Stimulated activated naive CD4-positive, alpha-beta T cell treated with Interleukin-2 at 50 U/mL for 16 hours (primary cell): ENCODE measurements at places on chromosomes 12 and 14.

DNA sequence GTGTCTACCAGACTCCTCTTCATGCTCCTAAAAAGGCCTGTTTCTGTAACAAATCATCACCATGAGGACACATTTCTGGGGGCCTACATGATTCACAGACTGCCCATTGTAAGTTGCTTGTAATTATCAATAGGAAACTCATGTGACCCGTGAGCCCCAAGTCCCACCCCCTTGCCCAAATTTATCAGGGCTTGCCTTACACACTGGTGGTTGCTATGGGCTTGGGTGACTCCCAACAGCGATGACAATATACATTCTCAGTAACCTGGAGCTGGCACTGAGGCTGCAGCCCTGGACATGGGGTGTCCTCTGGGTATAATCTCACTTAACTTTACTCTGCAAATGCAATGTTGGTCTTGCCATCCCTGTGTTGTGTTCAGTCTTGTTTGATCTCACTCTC is 149.2 kb downstream of the NRXN3 start:
- DNase-seq: no peak

DNA sequence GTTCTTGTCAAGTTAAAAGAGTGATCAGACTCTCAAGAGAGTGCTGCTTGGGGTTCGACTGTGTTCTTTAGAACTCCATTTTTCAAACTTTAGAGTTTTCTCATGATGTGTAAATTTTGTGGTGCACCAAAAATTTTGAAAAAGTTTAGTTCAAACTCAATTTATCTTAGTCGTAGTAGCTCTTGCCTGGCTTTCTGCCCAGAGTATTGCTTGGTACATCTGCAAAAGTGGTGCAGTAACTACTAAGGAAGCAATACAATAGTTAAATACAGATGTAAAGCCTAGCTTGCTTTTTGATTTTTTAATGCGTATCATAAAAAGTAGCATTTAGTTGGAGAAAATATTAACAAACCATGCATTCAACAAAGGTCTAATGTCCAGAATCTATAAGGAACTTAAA is 9.5 kb upstream of the CCDC91 start:
- DNase-seq: no peak

- no peak for DNase-seq
Observed at GRCh38 chr12:91349476-91349875, 166.9 kb upstream of the DCN start.

DNA sequence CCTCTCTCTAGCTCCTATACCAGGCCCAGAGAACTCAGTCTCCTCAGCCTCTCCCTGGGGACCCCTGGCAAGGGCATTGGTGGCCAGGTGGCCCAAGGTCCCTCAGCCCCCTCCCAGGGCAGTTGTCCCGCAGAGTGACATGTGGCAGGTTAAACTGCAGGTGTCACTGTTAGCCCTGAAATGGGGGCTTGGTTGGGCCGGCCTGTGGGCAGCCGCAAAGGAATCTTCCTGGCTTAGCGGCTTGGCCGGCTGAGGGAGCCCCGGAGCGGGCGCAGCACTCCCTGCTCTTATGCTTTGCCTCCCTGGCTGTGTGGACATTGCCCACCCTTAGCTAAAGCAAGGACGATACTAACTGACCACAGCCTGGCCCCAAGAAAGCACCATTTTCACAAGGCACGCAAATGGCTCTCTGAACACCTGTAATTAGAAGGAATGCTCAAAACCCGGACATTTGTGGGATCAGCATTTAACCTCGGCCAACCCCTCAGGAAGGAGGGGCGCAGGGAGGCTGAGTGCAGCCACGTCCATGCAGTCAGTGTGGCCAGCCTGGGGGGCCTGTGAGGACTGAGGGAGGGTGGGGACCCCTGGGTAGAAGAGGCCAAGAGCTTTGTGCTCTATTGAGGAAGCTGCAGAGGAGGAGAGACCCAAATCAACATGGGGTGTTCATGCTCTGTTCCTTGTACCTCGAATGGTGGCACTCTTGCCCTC is 82.2 kb downstream of the PAPOLA start:
- peak; percentile 3 for DNase-seq

- DNase-seq: no peak
Observed at GRCh38 chr14:100522616-100523099, 64.6 kb downstream of the BEGAIN start.

GRCh38 chr12:87518481-87518880 is 510.7 kb downstream of the C12orf50 start:
- no peak for DNase-seq

DNA sequence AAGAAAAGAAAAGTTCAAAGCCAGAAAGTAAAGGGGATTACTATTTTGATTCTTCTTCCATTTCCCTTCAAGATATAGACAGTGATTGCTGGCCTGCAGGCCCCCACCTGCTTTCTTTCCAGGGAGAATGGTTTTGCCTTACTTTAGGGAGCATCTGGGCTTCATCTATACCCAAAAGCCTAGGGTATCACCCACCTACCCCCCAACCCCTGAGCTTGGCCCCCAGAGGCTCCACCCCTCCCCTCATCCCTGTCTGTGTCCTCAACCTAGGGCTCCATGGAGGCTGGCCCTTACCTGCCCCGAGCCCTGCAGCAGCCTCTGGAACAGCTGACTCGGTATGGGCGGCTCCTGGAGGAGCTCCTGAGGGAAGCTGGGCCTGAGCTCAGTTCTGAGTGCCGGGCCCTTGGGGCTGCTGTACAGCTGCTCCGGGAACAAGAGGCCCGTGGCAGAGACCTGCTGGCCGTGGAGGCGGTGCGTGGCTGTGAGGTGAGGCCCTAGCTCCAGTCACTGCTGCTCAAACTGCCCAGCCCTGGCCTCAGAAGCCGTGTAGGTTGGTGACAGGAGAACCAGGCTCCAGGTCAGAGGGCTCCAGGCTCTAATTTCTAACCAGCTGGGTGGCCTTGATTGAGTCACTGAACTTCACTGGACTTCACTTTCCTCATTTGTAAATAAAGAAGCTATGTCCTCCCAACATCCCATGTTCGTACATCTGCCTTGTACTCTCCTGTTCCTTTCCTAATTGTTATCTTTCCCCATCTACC is 13.6 kb downstream of the ARHGEF40 start:
- DNase-seq: no peak

- DNase-seq: no peak
Observed at GRCh38 chr12:84075991-84076390, 836.6 kb downstream of the SLC6A15 start.

- DNase-seq: no peak
Observed at GRCh38 chr14:36224176-36224575, 47.7 kb upstream of the PTCSC3 start.

DNA sequence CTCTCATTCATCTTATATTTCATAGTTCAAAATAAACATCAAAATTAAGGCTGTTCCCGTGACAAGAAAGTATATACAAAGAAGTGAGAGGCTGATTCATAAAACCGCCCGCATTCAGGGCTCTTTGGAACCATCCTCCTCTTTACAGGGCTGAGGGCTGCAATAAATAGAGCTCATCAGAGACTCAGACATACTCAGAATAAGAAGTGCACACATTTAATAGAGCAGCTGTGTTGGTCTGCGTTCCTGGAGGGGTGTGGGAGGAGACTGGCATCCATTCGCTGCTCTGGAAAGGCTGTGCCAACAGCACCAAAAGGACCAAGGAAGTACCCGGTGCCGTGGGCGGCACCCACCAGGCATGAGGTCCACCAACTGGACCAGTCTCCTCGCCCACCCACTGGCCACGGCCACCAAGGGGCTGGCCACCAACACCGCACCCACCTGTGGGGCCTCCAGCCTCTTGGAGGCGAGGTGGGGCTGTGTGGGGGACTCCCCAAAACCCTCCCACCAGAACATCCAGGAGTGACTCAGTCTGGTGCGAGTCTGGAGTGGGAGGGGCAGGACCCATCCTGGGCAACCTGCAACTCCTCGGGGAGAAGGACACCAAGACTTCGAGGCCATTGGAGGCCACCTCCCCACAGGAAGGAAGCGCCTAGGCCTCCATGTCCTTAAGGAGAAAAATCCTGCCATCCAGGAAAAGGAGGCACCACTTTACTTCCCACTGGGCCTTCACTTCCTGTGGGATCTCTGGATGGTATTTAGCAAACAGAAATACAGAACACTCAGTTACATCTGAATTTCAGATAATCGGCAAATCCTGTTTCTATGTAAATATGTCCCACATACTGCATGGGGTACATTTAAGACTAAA is 32.7 kb downstream of the VCPKMT start:
- DNase-seq: peak; percentile 69

DNA sequence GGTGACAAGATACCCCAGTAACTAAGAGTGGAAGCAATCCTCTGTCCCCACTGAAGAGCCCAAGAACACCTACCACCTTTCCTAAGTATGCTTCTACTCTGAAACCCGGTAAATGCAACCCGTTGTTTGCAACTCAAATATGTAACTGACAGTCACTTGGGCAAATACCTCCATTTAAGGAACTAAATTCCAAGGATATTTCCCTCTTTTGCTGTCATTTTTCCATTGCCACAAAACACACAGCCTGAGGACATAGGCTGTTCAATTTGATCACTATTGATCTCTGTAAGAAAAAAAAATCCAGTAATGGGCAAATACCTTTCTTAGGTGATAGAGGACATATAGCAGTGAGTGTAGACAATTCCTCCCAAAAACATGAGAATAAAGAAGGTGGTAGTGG is 6.6 kb upstream of the PHLDA1 start:
- no peak for DNase-seq

GRCh38 chr12:15662303-15662980 is 126.7 kb downstream of the EPS8 start:
- DNase-seq: no peak

- peak; percentile 82 for DNase-seq
Observed at GRCh38 chr12:9813821-9814798, 13.2 kb upstream of the KLRF1 start.

GRCh38 chr14:24430682-24431568 is 1.2 kb downstream of the KHNYN start:
- DNase-seq: peak; percentile 72

DNA sequence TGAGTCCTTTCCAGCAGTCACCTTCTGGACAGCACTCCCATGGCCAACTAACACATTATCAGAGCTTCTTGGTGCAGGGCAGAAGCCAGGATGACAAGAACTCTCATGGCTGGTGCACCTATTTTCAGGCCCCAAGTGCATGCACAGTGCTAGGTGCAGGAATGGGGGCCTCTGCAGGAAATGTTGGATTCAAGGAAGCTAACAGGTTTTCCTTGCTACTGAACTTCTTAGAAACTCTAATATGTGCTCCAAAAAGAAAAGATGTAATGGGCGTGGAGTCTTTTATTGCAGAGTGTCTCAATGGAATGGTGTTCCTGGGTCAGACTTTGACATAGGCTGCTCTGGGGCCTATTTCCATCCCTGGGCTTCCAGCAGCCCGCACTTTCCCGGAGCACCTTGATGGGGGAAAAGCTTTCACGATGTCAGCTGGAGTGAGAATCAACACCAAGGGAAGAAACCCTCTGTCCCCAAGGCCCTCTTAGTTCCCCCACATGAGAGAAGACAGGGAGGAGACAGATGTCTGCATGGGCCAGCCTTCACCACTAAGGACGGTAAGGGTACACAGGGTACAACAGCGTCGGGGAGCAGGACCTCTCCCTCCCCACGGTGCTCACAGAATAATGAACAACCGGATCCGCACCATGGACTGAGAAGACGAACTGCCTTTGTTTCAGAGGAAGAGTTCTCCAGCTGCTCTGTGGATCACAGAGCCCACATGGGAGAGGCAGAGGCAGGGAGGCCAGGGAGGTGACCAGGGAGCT is 6.9 kb downstream of the KRT3 start:
- no peak for DNase-seq

DNA sequence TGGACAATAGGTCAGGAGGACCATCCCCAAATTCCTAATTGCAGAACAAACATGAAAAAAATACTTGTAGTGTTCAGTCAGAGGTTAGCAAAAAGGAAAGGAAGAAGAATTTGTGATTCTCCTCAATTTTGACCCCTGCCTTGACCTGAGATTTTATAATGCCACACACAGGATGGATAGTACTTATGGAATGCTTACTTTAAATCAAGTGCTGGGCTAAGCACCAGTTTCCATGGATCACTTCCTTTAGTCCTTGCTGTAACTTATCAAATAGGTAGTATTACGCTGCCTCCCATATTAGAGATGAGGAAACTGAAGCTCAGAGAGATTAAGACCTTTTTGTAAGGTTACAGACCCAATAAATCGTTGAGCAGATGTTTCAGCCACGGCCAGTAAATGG is 81.2 kb upstream of the OVCH1 start:
- no peak for DNase-seq

GRCh38 chr14:98252820-98253219 is 1019.2 kb downstream of the BCL11B start:
- DNase-seq: no peak

DNA sequence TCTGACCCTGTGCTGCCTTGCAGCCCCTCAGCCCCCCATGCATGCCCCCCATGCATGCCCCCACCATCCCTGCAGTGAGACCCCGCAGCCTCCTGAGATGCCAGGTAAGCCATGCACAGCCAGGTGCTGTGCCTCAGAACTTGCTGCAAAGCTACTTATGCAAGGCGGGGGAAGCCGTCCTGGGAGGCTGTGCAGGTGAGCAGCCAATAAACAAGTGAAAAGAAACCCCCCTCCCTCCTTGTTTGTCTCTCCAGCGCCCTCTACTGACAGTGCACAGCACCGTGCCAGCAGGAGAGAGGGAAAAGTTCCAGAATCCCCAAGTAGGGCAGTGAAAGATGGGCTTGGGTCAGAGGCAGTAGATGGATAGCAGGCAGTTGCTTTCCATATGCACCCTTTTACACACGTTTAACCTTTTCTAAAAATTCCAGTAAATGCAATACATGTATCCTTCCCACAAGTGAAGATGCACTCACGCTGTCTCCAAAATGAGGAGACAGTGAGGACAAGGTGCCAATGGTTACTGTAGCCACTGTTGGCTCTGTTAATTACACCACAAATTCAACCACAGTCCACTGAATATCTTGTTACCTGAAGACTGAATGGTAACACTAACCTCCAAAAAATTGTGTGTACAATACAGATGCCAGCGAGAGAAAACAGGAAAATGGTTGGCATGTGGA is 18.0 kb downstream of the TNFAIP2 start:
- no peak for DNase-seq

GRCh38 chr12:97545804-97546203 is 83.2 kb downstream of the RMST start:
- no peak for DNase-seq

DNA sequence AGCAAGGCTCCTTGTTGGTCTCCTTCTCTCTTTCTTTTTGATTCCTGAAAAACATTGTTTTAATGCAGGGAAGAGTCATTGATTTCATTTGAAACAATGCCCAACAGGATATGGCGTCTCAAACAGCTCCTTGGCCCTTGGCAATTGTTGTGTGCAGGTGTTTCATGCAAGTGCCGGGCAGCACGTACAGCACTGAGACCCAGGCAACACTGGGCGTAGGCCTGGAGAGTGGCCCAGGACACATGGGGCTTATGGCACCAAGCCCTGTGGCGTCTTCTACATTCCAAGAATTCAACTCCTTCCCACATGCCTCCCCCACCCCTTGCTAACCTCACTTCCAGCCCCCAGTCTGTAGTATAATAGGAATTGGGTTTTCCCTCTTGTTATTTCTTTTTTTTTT is 230.4 kb downstream of the SPTSSA start:
- no peak for DNase-seq

- DNase-seq: no peak
Observed at GRCh38 chr12:28941248-28941647, 207.8 kb upstream of the FAR2 start.

DNA sequence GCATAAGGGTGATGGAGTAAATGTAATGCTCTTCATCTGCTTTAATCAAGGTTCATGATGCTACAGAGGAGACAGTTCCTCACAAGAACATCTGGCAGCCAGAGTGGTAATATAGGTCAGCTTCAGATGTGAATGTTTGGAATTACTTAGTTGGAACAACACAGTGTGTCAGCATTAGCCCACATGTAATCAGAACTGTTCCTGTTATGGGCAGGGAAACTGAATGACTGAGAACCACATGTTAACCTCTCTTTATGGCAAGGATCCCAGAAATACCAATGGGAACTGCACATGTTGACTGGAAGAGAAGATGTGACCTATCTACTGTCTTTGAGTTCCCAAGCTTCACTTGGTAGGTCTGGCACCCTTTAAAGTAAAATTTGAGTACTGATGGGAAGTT is 390.1 kb upstream of the PDE3A start:
- no peak for DNase-seq
